A549 (cell line): ENCODE measurements at places on chromosomes 1 and 21.

- no peak for DNase-seq
Measured at GRCh38 chr1:240468656-240469055, 143.3 kb downstream of the GREM2 start.

DNA sequence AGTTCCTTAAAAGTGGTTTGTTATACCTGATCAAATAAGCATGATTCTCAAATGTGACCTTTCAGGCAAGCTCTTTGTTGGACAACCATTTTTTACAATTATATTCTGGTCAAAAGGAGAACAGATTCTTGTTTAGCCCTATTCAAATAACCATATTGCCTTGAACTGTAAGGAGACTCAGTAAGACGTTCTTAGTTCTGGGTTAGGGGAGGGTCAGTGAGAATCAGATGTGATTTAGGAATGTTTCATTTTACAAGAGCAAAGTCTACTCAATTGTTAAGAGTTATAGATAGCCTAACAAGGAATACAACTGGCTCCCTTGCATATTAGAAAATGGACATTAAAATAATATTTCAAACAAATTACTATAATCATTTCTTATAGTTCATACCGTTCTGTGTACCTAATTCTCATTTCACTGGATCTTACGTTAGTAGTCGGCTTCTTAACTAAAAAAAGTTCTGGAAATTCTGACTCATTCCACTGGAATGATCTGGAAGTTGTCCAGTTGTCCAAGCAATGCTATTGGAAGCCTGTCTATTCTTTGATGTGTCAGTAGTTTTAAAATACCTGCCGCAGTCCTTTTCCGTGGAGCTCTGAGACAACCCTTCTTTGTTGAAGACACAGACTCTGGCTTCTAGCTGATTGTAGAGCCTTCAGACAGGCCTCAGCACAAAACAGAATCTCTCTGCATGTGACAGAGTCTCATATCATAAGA is 88.8 kb downstream of the MAST2 start:
- DNase-seq = peak; percentile 71

DNA sequence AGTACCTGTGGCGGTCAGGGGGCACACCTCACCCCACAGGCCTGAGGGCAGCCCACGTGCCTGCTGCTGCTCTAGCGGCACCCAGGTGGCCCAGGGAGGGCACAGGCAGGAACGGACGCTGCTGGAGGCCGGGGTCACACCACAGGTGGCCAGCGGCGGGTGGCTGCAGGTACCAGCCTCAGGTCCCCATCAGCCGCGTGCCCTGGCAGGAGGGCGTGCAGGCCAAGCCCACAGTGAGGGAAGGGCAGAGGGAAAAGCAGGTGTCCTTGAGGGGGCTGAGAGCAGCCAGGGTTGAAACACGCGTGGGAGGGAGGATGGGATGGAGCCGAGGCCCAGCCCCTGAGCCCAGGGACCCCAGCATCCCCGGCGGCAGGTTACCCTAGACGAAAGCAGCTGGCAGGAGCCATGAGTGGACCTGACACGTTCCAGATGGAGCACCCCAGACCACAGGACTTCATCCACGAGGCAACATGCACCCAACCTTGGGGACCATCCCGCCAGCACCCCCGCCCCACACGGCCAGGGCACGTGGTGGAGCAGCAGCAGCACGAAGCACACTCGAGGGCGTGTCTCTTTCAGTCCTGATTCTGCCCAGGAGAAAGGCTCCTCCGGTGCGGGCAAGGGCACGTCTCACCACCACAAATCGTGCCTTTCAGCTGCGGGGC is 3.7 kb downstream of the SLC19A1 start:
- DNase-seq = no peak

DNA sequence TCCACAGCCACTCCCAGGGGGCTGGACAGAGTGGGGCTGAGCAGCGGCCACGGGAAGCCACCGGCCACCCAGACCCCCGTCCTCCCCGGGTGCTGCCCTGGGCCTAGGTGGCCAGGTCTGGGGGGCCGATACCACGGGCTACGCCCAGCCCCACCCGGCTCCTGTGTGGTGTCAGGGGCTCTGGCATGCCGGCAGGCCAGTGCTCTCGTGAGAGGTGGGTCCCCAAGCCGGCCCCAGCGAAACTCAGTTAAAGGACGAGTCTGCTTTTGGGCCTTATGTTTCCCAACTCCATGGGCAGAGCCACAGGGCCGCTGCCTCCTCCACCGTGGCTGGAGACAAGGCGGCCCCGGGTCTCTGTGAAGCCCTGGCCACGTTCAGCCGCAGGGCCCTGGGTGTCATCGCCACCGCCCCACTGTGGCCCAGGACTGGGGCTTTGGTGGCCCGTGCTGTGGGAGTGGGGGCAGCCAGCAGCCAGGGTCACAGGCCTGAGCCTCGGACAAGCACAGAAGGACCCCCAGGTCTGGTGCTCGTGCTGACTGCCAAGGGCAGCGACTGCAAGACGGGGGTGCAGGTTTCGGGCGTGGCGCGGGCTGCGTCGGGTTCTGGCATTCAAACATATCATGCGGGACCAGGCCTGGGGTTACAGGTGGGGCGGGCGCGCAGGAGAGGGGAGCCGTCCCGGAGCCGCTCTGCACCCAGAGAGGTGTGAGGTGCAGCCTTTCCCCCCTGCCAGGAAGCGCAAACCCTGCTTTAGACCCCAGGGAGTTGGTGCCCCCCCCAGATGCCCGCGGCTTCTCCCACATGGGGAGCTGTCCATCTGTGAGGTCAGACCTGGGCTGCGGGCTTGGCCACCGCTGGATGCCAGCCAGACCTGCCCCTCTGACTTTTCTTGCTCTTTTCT is 11.9 kb upstream of the C1orf159 start:
- DNase-seq = no peak

DNA sequence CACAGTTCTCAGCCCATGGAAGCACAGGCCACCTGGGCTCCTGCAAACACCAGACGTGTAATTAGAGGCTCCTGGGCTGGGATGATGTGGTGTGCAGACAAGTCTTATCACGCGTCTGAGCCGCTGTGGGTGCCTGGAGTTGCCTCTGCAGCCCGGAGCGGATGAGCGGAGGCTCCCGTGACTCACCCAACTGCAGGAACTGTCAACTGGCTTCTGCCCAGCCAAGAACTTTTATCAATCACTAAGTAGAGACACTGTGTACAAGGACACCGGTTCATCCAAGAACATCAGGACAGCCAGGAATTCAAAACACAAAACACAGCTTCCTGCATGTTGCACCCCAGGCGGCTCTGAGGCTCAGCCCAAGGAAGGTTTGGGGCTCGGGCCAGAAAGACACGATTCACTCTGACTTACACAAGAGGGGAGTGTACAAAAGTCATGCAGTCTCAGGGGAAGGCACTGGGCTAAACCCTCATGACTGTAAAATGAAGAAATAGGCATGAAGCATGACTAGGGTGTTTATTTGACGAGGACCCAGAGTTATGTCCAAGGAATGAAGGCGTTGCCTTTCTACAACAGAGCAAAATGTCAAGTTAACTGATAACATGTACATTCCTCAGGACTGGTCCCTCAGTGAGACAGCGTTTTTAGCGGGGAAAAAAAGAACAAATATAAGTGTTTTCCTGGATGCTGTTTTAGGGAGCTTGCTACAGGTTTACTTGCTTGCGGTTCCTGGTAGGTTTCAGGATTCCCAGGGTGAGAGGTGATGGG is 21.1 kb downstream of the ERRFI1 start:
- peak; percentile 95 for DNase-seq

DNA sequence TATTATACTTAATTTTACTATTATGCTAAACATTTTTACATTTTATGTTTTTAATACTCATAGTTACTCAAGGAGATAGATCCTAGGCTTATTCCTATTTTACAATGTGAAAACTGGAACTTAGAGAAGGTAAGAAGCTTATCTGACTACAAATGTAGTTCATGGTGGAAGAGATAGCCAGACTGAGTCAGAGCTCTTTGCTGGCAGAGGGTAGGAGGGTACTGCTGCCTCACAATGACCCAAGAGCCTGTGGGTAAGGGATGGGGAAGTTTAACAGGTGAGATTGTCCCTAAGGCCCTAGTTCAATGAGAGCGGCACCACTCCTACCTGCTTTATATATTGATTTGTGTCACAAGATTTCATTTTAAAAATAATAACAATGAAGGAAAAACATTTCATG is 34.1 kb upstream of the NEK7 start:
- DNase-seq = no peak

DNA sequence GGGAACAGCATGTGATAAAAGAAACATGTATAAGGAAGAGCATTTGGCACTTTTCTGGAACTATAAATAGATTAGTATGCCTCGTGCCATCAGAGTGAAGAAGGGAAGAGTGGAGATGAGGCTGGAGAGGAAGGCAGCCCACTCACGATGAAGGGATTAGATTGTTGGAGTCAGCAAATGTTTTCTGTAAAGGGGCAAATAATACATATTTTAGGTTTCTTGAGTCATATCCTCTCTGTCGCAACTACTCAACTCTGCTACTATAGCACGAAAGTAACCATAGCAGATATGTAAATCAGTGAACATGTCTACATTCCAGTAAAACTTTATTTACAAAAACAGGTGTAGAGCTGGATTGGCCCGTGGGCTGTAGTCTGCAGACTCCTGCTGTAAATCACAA is 147.8 kb downstream of the TENT5C start:
- no peak for DNase-seq

DNA sequence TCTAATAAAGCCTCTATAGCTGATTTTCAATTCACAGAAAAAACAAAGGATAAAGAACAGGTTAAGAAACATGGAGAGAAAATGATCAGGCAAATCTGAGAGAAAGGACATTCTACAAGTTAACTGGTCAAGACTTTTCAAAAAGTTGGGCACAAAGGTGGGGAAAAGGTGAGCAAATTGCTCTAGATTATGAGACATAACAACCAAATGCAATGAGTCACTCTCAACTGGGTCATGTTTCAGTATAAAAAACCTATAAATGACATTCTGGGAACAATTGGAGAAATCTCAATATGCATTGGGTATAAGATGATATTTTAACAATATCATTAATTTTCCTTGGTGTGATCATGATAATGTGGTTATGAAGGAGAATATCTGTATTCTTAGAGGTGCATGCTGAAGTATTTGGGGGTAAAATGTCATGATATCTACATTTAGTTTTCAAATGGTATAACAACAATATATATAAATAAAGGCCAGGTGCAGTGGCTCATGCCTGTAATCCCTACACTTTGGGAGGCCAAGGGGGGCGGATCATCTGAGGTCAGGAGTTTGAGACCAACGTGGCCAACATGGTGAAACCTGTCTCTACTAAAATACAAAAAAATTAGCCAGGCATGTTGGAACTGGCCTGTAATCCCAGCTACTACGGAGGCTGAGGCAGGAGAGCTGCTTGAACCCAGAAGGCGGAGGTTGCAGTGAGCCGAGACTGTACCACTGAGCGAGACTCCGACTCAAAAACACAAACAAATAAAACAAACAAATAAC is 27.0 kb downstream of the ANKRD13C start:
- no peak for DNase-seq

DNA sequence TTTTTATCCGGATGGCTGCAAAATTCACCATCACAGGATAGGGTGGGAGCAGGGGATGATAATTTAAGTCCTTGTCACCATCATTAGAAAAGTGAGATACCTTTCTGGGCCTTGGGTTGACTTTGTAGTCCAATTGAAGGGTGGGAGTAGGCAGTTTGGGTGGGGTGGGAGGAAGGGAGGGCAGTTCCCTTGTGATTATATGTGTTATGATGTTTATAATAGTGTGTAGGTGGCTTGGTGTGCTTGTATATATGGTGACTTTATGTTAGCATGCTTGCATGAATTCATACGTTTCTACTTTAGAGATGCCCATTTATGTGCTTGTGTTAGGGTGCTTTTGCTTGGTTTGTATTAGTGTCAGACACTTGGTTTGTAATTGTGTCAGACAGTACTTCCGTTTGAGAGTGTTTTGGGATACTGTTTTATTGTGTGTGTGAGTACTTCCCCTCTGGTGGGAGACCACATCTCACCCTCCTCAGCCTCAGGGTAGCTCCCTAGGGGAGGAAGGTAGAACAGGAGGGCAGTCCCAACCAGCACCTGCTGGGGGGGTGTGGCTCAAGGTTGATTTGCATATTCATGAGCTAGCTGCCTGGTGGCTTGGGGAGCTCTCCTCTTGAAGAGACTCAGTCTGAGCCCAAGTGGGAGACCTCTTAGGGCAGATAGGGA is 6.3 kb upstream of the POU3F1 start:
- DNase-seq = no peak

DNA sequence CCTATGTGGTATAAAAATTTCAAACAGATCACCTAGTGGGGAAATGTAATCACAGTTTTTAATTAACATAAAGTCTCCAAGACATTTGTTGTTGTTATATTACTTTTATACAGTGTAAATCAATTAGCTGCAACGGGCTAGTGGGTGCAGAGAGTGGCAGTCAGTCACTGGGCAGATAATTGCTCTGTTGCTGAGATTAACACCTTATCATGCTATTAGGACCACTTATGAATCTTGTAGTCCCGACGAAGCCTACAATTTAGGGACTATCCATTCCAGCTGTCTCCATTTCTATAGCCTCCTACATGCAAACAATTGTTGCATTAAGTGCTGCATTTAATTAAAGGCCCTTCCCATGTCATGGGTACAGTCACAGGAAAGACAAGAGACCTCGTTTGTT is 158.9 kb upstream of the PROX1 start:
- DNase-seq = no peak

DNA sequence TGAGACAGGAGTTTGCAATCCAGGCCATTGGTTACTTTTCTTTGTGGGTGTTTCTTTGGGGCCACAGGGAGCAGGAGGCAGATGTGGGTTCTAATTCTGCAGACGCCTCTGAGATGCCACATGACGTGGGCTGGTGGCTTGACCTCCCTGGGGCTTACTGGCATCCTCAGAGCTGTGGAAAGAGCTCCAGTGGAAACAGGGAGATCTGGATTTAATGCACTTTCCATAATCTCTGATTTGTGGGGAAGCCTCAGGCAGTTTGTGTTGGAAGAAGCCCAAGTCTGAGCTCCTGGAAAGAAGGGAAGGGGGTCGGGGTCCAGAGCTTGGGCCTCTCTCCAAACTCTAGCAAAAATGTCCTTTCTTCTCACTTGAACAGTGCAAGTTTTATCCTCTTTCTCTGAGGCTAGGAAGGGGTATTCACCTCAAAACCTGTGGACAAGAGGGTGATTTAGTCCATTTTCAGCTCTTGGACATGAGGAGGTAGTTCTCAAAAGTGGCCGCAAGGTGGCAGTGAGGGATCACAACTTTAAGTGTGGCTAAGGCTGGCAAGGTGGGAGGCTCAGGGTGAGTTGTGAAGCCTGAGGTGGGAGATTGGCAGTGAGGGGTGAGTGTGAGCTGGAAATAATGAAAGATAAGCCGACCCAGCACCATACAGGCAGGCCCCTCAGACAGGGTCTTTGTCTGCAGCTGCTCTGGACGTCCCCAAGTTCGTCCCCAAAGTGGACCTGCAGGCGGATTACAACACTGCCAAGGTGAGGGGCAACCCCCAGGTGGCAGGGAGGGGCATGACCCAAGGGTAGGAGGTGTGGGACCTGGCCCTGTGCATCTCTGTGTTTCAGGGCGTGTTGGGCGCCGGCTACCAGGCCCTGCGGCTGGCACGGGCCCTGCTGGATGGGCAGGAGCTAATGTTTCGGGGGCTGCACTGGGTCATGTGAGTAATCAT is 9.2 kb downstream of the IKBKE start:
- peak; percentile 74 for DNase-seq

GRCh38 chr1:107057197-107058133 is 991 bp downstream of the PRMT6 start:
- no peak for DNase-seq

- DNase-seq = no peak
Measured at GRCh38 chr1:106049595-106049994, 1006.9 kb upstream of the PRMT6 start.
